ENCODE measurements at places on chromosomes 2 and 18. TPM values are rescaled to one million over a fixed set of nuclear protein-coding genes. Genes with fewer than 3 reads are reported as not detected.

The SERPINB4 gene
- not detected for total RNA-seq

GRCh38 chr2:165015052-165015642 lies 59.8 kb upstream of the SLC38A11 start:
- no peak overlapping the region for H3K4me3 ChIP-seq
- H3K27me3 ChIP-seq, result no peaks in the 10 kb centered on the region
- H3K27ac ChIP-seq, result no peak overlapping the region
- H3K4me1 ChIP-seq, result peaks cover 3% of the 10 kb centered on the region
- no peaks in the 10 kb centered on the region for H3K36me3 ChIP-seq

The OTOF gene
- 1.6 TPM for total RNA-seq

The ZNF385B gene
- total RNA-seq, result 4.4 TPM

DNA sequence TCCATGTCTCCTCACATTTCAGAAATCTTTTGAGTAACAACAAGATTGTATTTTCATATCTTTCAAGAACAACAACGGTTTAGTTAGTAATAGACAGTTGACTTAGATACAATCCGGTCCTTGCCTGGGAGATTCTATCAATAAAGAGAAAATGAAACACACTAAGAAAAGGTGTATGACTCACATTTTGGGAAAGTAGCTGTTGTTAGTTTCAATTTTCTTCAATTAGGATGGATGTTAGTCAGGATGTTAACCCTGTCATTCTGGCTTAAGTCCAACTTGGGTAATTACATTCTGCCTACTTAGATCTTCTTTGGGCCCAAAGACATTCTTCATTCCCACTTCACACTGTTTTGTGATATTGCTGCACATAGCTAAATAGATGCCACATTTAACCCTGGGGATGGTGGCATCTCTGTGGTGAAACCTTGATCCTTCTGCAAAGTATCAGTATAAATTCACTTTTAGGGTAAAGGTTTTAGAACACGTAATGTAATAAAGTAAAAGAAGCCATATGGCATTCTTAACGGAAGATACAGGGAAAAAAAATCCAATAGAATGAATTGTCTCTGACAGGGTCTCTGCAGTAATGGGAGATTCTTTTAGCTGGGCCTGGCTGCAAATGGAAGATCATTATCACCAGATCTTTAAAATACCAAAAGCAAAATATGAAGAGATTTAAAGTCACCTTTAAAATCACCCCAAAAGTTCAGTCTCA lies 365.5 kb downstream of the FIGN start:
- no peak for DNase-seq
- no peak overlapping the region for H3K27ac ChIP-seq
- no peaks in the 10 kb centered on the region for H3K36me3 ChIP-seq

GRCh38 chr18:35941299-35941698 lies 31.2 kb upstream of the RMP24 start:
- H3K36me3 ChIP-seq, result no peaks in the 10 kb centered on the region
- no peaks in the 10 kb centered on the region for H3K4me1 ChIP-seq
- no peaks in the 10 kb centered on the region for H3K27me3 ChIP-seq
- no peak overlapping the region for H3K4me3 ChIP-seq
- no peak for DNase-seq
- no peak overlapping the region for H3K27ac ChIP-seq

DNA sequence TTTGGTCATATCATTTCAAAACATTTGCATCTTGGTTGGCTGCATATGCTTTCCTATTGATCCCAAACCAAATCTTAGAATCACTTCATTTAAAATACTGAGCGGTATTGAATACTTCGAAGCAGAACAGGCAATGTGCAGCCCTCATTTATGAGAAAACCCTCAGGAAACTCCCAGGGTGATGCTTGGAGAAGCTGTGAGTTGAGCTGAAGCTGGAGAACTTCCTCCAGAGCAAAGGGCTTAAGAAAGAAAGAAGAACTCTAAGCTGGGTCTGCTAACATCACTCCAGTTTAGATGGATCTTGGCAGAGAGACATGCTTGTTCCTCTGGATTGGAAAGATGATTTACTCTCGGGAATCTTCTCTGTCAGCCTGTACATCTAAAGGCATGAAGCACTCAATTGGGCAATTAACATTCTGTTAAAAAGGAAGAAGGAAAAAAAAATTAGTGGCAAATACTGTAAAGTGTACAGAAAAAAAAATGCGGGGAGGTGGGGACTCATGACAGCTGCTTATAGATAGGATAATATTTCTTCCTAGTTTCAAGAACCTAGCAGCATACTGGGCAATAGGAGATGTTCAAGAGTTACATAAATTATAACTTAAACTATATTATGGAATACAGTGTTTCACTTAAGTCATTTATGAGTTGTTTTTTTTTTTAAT lies 49.5 kb downstream of the ATIC start:
- H3K27ac ChIP-seq, result no peak overlapping the region
- peaks cover 10% of the 10 kb centered on the region for H3K36me3 ChIP-seq
- no peak for DNase-seq
- no peaks in the 10 kb centered on the region for H3K27me3 ChIP-seq
- H3K4me3 ChIP-seq, result no peak overlapping the region

The DNAJC5G gene
- 0.22 TPM for total RNA-seq

Measured in spinal cord (tissue), 10 donors.